ENCODE measurements at places on chromosomes 12 and 14.

DNA sequence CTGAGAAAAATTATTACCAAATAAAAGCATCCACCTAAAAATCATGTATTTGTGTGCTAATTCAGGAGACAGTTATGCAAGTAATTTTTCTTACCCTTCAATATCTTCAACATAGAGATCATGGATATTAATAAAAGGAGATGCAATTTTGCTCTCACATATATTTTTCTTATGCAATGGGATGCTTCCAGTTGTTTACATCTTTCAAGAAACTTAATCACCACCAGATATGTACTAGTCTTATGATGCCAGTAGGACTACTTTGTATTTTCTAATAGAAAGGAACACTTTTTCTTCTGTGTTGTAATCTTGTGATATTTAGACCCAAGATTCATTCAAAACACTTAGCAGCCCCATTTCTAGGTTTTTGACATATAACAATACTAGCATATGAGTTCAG, 107.6 kb downstream of the NAV3 start:
- DNase-seq: no peak

DNA sequence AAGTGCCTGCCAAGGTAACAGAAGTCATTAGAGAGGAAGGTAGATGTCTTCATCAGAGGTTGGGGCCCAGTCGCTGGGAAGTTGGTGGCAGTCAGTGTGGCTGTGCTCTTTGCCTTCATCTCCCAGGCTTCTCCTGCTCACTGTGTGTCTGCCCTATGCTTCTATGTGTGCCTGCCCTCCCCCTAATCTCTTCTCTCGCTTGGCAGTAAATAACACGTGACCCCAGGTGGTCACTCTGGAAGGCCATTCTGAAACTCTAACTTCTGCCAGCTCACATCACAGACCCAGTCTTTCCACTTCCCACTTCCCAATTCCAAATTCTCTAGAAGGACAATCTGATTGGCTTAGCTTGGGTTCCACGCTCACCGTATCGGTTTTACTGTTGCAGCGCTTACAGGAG, 9.3 kb downstream of the ZNF664 start:
- DNase-seq: no peak

GRCh38 chr14:105187935-105188524, 6.9 kb upstream of the NUDT14 start:
- no peak for DNase-seq

GRCh38 chr12:63918800-63919300, 74.3 kb downstream of the SRGAP1 start:
- DNase-seq: no peak

DNA sequence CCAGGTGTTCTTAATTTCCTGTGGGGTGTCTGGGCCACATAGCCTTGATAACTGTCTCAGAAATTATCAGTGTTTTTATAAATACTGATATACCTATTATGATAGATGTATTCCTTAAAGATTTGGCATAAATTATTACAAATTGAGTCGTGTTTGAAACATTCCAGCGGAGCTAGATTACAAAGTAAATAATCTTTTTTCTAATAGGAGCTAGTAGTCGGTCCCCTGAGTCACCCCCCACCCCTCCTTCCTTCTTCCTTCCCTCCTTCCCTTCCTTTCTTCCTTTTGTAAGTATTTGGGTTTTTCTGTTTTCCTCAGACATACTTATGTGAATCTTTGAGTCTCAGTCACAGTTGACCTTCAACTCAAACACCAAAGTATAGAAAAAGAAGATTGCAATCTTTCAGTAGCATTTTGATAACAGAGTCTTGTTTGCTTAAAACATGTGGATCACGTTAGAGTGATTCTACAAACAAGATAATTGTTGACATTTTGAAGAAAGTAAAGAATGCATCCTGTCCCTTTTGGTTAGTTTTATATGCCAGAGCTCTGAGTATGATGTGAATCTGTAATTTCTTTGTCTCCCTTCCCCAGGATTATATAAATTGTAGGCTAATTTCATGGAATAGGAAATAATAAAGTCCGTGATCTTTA, 264.0 kb downstream of the FUT8 start:
- no peak for DNase-seq

DNA sequence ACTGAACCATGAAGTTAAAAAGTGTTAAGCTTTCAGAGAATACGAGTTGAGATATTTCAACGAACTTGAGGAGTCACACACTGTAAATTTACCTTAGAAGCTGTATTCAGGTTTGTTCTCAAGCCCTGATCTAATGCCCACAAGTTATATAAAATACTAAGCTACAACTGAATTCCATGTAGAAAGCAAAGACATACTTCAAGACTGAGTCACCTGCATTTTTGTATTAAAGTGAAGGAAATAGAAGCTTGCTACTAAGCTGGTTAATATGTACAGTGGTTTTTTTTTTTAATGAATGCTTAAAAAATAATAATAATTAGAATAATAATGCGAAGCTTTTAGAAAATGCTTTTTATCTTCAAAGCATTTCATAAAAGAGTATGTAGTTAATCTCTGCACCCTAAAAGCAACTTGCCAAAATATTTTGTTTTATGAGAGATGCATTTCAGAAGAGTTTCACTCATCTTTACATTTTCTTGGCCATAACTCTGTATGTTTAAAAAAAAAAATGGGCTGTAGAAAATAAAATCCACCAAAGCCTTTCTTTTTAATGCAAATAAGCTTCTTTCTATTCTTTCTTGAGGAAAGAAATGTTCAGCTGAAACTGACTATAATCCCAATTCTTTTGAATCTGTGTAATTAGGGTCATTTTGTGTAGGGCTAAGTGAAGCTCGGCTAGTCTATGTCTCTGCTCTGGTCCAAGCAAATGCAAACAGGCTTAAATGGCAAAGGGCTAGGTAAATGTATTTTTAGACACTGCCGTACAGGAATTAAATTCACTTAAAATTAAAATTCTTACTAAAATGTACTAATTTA, 1047.5 kb upstream of the FLRT2 start:
- DNase-seq: no peak

GRCh38 chr14:56964895-56965294, 154.6 kb upstream of the OTX2 start:
- no peak for DNase-seq

- DNase-seq: no peak
Observed at GRCh38 chr12:1102115-1102514, 111.1 kb downstream of the ERC1 start.

DNA sequence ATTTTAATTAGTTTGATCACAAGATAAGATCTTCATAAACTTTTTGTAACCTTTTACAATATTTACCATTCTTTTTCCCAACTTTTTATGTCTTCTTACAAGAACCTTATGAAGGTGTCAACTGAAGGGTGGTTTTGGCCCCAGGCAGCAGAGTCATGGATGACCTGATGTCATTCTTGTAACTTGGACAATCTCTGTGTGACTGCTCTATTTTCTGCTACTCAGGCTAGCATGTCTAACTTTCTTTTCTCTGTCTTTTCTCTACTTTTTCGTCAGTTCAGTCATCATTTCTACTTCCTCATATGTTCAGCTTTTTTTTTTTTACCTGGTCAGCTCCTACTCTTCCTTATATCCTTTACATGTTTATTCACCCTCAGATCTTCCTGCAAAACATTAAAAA, 150.7 kb upstream of the PTPRQ start:
- no peak for DNase-seq

GRCh38 chr14:24984846-24985589, 64.9 kb downstream of the STXBP6 start:
- no peak for DNase-seq

GRCh38 chr14:45359746-45360145, 106.7 kb upstream of the MIS18BP1 start:
- DNase-seq: no peak

GRCh38 chr14:76154539-76155126, 2.9 kb downstream of the GPATCH2L start:
- DNase-seq: no peak

DNA sequence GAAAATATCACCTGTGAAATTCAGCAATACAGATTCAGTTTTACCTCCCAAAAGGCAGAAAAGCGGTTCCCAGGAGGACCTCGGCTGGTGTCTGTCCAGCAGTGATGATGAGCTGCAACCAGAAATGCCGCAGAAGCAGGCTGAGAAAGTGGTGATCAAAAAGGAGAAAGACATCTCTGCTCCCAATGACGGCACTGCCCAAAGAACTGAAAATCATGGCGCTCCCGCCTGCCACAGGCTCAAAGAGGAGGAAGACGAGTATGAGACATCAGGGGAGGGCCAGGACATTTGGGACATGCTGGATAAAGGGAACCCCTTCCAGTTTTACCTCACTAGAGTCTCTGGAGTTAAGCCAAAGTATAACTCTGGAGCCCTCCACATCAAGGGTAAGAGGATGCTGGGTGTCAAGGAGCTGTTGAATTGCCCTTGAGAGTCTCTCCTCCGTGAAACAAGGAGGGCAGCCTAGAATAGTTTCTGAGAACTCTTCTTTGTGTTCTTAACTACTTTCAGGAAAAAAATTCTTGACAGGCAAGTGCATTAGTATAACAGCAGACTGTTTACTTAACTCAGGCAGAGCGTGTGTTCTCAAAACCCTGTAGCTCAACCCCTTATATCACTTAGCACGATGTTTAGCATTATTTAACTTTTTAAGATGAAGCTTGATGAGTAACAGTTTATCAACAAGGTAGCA, 7.7 kb downstream of the TDP1 start:
- no peak for DNase-seq

DNA sequence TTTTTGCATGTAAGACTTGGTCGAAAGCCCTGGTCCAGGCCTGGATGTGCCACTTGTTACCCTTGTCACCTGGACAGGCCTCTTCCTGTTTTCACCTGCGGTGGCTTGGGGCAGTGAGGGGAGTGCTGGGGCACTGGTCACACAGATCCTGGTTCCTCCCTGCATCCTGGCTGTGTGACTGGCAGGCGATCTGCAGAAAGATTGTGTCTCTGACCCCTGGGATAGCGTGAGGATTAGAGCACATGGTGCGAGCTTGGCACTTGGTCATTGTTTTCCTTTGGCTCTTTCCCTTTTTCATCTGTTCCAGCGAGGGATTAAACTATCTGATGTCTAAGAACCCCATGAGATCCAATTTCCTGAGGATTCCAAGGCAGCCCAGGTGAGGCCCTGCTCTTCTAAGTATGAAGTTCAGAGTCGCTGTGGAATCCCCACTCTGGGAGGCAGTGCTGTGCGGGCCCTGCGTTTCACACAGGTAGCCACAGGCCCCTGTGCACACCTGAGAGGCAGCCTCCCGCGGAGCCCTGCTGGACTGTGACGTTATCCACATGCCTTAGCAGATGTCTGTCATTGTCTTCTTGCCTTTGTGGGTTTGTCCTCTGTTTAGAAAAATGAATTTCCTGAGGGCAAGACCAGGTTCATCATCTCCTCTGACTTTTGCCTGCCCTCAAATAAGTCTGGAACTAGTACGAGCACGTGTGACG, 288.4 kb downstream of the CACNA1C start:
- DNase-seq: no peak

DNA sequence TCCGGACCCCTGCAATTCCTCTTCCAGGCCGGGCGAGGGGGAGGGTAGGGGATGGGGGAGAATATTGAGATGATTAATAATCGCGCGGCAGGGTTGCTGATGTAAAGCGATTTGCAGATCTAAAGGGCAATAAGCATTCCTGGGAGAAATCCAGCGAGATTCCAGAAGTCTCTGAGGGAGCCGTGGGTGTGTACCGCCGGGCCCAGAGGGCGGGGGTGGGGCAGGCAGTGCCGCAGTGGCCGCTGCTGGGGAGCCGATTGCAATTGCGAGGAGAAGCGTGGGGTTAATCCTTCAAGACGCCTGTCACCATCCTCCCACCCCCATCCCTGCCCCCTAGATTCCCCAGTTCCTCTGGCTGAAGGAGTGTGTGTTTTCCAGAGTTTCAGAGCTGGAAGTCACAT, 16.4 kb downstream of the FOS start:
- DNase-seq: no peak

DNA sequence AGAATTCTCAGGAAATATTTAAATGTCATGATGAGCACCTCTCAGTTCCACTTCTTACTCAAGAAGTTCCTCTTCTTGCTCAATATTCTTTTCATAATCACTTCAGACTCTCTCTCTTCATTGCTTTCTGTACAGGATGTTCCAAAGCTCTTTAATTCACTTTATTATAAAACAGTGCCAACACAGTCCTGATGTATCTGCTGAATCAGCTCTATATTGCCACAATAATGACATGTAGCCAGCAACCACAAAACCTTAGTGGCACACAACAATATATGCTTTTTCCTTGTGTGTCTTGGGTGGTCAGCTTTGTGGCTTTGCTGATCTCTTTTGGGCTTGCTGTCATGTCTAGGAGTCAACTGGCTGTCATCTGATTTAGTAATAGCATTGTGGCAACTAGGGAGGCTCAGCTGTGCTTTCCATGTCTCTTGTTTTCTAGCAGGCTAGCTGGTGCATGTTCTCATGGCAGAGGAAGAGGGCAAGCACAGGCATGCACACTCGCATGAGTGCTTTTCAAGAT, 52.8 kb upstream of the SLC2A13 start:
- DNase-seq: no peak

DNA sequence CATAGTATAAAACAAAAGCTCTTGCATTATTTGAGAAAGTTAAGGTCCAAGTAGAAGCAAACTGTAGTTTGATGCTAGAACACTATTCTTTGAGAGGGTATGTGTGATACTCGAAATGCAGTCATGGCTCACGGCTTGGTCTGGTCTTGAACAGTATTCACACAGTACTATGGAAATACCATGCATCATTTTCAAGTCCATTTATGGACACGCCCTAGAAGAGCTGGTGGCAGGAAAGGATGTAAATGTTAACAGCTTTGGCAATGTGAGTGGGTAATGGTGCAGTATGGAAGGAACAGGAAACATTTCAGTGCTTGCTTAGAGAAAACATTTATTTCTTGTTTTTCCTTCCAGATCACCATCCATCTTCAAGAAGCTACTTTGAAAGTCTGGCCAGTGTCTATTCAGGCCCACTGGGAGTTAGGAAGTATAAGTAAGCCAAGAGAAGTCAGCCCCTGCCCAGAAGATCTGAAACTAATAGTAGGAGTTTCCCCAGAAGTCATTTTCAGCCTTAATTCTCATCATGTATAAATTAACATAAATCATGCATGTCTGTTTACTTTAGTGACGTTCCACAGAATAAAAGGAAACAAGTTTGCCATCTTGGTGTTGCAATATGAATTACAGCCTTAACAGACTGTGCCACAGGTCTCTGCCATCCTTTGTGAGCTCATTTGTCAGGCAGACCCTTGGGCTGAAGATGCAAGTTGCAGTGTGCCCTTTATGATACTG, 5.7 kb upstream of the AKAP5 start:
- DNase-seq: no peak

DNA sequence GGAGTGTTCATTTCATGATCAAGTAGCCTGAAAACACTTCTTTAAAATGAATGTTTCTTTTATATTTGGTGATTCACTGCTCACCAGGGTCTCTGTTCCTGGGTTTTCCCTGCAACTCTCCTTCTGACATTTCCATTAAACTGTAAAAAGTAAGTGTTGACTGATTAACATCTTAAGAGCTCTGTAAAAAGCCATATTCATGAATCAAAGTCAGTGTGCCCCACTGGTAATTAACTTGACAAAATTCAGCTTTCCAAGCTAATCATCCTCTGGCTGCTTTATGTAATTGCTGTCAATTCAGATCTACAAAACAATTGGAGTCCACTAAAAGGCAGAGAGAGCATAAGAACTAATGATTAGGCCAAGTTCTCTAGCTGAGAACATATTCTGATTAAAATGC, 41.6 kb downstream of the CNTN1 start:
- no peak for DNase-seq

All from activated B cell treated with CpG ODN at 0.5 μM for 24 hours (primary cell).